ENCODE measurements at places on chromosomes 1 and 21. TPM values are rescaled to one million over a fixed set of nuclear protein-coding genes. Genes with fewer than 3 reads are reported as not detected.

DNA sequence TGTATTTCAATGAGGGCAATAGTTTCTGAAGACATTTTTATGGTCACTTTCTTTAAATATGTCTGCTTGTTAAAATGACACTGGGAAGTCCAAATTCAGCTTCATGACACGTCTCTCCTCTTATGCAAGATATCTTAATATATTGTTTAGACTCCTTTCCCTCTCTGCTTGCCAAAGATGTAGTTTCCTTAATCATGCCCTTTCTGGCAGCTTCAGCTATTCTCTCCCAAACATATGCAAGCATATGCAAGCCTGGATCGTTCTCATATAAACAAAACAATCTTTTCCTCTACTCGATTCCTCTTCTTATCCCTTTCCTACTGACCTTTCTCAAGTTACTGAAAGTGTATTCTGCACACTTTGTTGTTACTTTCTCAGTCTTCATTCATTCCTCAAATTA, 372.2 kb downstream of the PTBP2 start:
- DNase-seq, result no peak

- no peak for DNase-seq
Observed at GRCh38 chr21:29133241-29133640, 2.8 kb downstream of the MAP3K7CL start.

GRCh38 chr1:234920843-234921140, 207.8 kb downstream of the TOMM20 start:
- DNase-seq, result no peak

- no peak for DNase-seq
Observed at GRCh38 chr1:61322769-61323168, 240.4 kb downstream of the NFIA start.

GRCh38 chr1:106038260-106038659, 1018.2 kb upstream of the PRMT6 start:
- DNase-seq, result no peak

- no peak for DNase-seq
Observed at GRCh38 chr1:239446611-239447010, 60.2 kb downstream of the CHRM3 start.

Gene EPS8L3
- total RNA-seq, result not detected

- no peak for DNase-seq
Observed at GRCh38 chr1:3940754-3941345, 40.8 kb upstream of the C1orf174 start.

Gene MROH9
- total RNA-seq, result not detected

GRCh38 chr1:39081271-39082009, 55.3 kb downstream of the NDUFS5 start:
- DNase-seq, result no peak

GRCh38 chr21:26131554-26131953, 39.0 kb downstream of the APP start:
- DNase-seq, result no peak

Gene CFAP107
- not detected for total RNA-seq

GRCh38 chr1:244097523-244098405, 46.7 kb downstream of the ZBTB18 start:
- DNase-seq, result no peak

- no peak for DNase-seq
Observed at GRCh38 chr1:21233490-21233889, 56.8 kb downstream of the ECE1 start.

Gene KRTAP21-2
- total RNA-seq, result not detected

Gene ACTL8
- total RNA-seq, result 0.06 TPM

- DNase-seq, result no peak
Observed at GRCh38 chr1:158943059-158943458, 11.7 kb downstream of the PYHIN1 start.

- peak; percentile 57 for DNase-seq
Observed at GRCh38 chr1:160675641-160676410, 29.0 kb upstream of the SLAMF1 start.

DNA sequence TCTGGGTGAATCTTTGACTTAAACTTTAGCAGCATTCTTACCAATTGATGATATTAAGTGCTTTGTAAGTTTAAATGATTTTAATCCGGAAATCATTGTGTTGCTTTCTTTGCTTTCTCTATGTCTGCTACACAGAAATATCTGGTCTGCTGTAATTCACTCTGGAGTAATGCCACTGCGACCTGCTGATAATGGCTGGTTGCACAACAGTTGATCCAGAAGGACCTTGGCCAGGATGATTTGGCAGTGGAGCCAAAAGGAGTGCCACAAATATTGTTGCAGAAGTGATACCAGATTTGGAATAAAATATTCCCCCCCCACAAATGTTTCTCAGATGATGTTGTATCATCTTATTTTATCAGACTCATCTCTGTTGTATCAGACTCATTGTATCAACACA, 2063.9 kb downstream of the MRPL39 start:
- DNase-seq, result no peak

DNA sequence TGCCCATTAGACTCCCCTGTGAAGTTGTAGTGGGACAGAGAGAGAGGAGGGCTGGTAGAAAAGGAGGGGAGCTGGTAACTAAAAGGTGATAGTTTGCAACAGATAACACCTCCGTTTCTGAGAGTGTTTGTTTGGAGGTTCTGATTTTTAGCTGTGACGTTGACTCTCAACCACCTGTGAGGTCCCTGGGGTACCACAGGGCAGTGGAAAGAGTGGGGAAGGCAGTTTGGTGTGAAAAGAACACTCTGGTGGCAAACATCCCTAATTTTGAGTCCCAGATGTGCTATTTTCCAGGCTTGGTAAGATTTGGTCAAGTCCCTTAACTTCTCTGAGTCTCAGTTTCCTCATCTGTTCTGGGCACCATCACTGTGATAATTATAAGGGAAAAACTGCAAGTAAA, 29.3 kb downstream of the RAB3B start:
- DNase-seq, result no peak

DNA sequence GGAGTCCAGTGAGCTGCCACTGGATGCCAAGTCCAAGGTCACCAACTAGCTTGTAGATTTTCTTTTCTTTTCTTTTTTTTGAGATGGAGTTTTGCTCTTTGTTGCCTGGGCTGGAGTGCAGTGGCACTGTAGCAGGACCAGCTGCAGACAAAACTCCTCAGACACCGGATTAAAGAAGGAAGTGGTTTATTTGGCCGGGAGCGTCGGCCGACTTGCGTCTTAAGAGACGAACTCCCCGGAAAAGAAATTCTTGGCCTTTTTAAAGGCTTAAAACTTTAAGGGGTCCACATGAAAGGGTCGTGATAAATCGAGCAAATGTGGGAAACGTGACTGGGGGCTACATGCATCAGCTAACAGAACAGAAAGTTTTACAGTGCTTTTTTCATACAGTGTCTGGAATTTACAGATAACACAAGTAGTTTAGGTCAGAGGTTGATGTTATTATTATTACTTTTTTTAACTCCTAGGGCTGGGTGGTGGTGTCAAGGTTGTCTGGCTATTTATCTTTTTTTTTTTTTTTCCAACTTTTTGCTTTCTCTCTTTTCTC, 36.4 kb upstream of the CFAP126 start:
- DNase-seq, result no peak

DNA sequence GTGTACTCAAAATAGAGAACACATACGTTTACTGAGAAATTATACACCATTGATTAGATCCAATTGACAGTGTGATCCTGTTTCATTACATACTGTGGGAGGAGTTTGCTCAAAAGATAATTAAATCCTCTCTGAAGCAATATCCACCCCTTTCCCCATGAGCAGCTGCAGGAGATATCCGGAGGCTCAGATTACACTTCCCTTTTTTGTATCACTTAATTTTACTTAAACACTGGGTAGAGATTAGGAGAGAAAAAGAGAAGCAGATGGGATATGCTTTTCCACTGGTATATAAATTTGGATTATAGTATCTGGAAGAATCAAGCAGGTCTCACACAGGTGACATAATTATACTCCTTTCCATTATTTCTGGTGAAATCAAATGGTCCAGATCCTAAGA, 333.3 kb upstream of the ZRANB2 start:
- DNase-seq, result no peak

DNA sequence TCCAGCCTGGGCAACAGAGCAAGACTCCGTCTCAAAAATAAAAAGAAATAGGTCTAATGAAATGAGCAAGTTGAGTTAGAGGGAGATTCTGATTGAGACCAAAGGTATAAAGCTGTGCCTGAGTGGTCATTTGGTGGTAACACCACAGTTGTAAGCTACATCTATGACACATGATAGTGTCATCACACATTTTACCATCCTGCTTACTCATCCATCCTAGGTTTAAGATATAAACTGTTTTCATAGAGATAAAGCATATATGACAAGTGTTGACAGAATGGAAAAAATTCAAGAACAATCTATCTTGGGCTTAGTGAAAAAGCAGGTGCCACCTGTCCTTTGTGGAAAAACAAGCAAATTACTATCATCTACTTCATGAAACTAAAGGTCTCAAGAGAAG, 7.1 kb upstream of the CFAP141 start:
- DNase-seq, result no peak

GRCh38 chr1:5632224-5632623, 360.0 kb downstream of the NPHP4 start:
- no peak for DNase-seq

DNA sequence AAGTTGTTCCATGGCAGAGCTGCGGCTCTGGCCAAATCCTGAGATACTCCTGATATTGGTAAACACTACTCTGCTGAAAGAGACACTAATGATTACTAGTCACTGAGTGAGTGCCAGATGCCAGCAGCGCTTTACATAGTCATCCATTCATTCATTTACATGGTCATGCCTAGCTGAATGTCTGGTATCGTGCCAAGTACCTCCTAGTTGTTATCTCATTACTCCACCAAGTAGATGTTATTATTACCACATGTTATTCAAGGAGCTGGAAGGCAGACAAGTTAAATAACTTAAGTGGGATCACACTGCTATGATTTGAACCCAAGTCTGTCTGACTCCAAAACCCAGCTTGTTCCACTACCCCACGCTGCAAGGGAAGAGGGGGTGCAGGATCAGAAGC, 4.7 kb downstream of the OLFML2B start:
- peak; percentile 30 for DNase-seq

GRCh38 chr1:93321720-93322119, 24.0 kb upstream of the DR1 start:
- no peak for DNase-seq

GRCh38 chr1:164575356-164575886, 16.4 kb downstream of the PBX1 start:
- no peak for DNase-seq

Gene RGSL1
- not detected for total RNA-seq
